Stimulated activated CD8-positive, alpha-beta memory T cell treated with anti-CD3 and anti-CD28 coated beads, Interleukin-15, amount 100 ng/mL, for 4 hours (primary cell): ENCODE measurements at places on chromosomes 1 and 21.

DNA sequence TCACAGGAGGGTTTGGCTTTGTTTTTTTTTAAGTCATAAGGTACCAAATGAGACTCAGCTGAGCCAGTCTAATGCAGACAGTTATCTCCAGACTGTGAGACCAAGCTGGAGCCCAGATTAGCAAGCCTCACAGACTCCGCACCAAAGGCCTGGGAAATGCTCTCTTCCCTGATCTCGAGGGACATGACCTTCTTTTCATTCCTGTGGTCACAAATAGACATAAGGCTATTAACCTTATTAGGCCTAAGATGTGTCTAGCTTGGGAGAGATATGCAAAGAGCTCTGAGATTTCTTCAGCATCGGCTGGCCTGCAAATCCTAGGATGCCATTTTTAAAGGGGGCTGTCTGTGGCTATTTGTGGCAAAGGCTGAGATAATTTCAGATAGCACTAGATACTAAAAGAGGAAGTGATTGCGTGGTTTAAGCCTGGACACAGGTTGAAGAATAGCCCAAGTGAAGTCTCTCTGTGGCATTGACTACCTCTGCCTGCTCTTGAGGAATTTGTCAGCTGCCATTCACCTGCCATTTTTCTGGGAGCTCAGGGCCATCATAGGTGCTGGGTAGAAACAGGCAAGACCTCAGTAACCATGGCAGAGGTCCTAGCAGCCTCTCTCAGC lies 301.3 kb downstream of the SIPA1L2 start:
- no peak for DNase-seq

- no peak for DNase-seq
Observed at GRCh38 chr1:25610822-25611630, 5.6 kb upstream of the MAN1C1 start.

GRCh38 chr1:41953291-41953690 lies 34.6 kb upstream of the HIVEP3 start:
- DNase-seq = no peak

DNA sequence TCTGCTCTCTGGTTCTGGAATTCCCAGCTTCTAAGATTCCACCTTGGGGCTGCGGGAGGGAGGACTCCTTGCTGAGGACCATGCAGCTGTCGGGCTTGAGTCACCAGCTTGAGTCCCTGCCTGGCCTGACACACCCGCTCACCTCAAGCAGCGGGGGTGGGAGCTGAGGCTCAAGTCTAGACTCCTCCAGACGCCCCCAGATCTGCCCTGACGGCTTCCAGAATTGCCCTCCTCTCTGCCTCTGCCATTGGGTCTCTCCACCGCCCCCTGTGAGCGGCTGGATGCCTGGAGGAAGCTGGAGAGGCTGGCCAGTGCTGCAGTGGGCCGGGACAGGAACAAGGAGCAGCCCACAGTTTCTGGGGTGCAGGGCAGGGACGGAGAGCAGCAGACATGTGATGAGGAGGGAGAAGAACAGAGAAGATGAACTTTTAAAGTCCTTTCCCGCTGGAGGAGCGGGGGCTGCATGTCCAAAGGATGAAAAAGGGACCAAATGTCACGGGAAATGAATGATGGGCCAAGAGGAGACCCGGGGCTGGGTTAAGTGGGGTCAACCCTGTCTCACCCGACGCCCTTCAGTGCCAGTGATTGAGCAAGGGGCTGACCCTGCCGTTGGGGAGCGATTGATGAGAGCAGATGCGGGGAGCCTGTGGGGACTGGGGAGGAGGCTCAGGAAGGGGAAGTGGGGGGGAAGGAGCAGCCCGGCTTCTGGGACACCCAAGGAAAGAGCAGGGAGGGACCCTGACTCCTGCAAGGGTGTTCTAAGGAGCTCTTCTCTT lies 13.5 kb downstream of the CRABP2 start:
- DNase-seq = no peak

GRCh38 chr1:186615332-186615731 lies 64.9 kb downstream of the PTGS2 start:
- DNase-seq = no peak
